ENCODE measurements at places on chromosomes 1 and 21.

DNA sequence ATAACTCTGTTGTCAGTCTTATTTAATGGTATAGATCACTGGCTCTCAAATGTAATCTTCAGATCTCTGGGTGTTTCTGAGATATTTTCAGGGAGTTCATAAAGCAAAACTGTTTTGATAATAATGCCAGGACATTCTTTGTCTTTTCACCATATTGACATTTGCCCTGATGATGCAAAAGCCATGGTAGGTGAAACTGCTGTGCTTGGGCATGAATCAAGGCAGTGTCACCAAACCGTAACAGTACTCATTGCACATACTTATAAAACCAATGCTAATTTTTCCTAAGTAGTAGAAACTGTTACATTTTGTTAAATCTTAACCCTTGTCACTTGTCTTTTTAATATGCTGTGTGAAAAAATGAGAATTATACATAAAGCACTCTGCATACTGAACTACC is 76.0 kb downstream of the RPS6KC1 start:
- no peak for DNase-seq

DNA sequence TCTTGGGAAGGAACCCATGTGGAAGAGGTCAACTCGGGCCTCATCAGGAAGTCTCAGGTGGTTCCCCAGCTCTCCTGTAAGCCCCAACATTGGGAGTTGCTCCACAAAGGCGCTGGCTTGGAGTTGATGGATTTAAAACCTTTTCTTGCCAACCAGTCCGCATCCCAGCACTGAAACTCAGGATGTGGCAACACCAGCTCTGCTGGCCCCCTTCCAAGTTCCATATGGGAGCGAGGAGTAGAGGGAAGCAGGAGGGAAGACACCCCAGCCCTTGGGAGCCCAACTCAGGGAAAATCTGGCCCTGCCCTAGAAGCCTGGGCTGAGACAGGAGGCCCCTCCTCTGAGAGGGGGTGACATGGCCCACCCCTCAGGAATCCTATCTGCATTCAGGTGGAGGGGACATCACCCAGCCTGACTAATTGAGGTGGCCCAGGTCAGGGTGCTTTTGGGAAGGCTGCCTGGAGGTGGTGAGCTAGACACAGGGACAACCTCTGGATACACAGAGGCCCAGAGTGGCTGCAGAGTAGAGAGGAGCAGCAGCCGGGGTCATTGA is 33.1 kb upstream of the DMBX1 start:
- DNase-seq, result no peak

GRCh38 chr1:37438869-37439343 is 35.5 kb upstream of the ZC3H12A start:
- no peak for DNase-seq

DNA sequence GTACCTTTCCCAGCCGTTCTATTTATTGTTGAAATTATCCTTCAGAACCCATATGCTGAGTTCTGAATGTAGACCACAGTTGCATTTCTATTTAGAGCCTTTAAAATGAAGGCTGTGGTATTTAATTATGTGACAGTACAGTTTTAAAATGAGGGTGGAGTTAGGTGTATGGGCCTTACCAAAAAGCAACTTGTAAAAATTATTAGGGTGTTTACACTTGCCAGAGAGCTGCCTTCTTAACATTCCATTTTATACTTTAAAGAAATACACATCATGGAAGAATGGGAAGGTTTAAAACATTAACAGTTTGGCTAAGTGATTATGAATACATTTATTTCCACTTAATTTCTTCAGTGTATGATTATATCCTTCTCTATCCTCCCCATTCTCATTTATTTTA is 75.7 kb downstream of the RASAL2 start:
- DNase-seq, result no peak

- no peak for DNase-seq
Measured at GRCh38 chr1:186532466-186532865, 71.6 kb upstream of the PDC start.

DNA sequence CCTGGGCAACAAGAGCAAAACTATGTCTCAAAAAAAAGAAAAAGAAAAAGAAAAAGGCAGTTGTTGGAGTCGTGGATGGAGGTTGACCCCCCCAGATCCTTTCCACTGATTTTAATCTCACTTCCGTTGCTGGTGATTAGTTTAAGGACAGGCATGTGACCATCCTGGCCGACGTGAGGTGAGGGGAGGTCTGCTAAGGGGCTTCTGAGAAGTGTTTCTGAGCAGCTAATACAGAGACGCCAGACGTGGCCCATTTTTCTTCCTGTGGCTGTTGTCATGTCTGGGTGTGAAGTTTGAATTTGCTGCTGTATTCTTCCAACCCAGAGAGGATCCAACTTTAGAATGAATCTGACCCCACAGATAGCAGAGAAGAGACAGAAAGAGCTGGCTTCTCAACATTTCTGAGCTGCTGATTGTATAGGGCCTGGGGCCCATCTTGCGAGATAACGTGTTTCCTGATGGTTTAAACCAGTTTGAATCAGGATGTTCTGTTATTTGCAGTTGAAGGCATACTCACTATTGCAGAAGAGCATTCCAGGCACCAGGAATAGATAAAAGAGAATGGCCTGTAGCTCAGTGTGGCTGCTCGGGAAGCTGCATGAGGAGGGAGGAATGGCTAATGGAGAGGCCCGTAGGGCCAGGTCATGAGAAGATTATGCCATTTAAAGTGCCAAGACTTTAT is 22.8 kb upstream of the SSBP3 start:
- no peak for DNase-seq

- DNase-seq, result no peak
Measured at GRCh38 chr1:226958300-226958699, 18.2 kb downstream of the COQ8A start.

DNA sequence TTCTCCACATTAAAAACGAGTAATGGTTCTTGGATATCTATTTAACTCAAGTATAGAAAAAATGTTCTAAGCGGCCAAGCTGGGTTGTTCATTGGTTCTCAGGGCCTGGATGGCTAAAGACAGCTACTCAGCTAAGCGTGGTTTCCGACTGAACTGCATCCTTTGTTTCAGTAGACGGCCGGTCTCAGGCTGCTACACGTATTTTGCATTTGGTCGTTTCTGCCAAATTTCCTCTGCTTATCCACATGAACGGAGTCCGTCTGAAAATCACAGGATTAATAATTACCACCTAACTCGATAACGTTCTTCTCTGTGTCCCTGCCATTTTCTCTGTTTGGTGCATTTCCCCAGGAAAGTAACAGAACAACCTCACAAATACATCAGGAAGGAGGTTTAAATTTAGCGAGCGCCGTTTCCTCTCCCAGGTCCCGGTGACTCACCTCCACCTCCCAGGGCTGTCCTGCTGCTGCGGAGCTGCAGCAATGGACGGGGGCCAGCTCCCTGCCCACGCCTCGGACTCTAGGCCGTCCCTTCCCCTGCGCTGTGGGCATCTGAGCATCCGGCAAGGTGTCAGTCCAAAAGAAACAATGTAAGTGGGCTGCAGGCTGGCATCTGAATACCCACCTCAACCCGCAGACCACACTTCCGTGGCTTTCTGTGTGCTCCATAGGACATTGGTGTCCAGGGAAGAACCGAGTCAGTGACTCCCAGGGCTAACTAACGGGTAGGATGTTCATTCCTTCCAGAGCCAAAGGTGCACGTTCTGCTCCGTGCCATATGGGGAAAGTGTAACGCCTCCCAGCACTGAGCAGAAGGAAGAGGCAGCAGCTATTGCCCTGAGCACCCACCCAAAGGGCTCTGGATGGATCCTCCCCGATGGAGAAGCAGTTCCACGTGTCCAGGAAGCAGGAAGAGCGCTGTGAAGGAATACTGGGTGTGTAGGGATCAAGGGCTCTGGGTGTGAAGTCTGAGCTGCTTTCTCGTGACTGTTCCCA is 4.1 kb upstream of the GABRD start:
- DNase-seq, result no peak

Measured in kidney glomerular epithelial cell (primary cell).